Stromal cell of bone marrow (primary cell): ENCODE measurements at places on chromosomes 3 and 15.

- DNase-seq: no peak
Measured at GRCh38 chr15:70761046-70761445, 2.3 kb downstream of the UACA start.

GRCh38 chr3:119810018-119810435, 28.1 kb downstream of the NR1I2 start:
- DNase-seq: no peak

GRCh38 chr3:41346698-41347270, 147.5 kb downstream of the CTNNB1 start:
- no peak for DNase-seq

GRCh38 chr15:49079340-49080039, 33.2 kb upstream of the SECISBP2L start:
- DNase-seq: no peak

DNA sequence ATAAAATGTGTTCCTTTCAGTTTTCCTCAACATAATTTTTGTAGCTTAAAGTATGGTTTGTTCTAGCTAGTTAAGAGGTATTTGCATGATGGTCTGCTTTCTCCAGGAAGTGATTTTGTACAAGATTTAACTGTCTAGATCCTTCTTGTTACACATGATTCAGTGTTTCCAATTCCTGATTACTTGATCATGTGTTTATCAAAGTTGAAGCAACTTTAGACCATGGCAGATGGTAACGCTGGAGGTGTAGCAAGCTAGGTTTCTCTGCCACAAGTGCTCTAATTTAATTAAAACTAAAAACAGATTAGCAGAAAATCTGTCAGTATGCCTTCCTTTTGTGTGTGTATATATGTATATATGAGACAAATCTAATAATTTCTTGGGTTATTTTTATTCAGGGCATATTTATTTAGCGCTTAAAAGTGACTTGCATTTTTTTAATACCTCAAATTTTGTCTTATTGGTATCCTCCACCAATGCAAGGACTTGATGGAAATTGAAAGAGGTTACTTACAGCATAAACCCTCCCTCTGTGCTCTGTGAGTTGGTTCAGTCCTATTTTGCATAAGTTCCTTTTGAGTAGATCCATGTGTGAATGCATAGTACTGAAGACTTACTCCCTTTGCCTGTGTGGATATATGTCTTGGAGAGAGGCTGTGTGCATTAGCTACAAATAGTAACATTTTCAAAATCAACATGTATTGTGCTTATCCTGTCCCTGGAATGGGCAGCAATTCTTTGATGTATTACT, 157.3 kb upstream of the CGNL1 start:
- DNase-seq: peak; percentile 67

- no peak for DNase-seq
Measured at GRCh38 chr3:69426291-69426966, 40.5 kb upstream of the FRMD4B start.

DNA sequence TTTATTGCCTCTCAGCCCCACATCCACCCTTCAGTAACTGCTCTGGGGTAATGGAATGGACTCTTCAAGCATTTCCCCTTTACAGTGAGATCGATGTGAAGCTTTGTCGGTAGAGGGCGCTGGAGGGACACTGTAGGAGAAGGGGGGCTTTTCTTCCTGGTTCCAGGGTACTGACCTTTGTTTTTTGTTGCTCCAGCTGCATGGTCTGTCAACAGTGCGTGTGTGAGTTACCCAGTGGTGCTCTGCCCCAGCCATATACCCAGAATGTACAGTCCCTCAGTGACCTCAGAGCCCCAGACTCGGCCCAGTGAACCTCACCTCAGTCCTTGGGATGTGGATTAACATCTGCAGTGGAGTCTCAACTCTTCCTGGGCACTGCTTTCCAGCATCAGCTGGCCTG, 180.3 kb upstream of the TSC22D2 start:
- peak; percentile 44 for DNase-seq

DNA sequence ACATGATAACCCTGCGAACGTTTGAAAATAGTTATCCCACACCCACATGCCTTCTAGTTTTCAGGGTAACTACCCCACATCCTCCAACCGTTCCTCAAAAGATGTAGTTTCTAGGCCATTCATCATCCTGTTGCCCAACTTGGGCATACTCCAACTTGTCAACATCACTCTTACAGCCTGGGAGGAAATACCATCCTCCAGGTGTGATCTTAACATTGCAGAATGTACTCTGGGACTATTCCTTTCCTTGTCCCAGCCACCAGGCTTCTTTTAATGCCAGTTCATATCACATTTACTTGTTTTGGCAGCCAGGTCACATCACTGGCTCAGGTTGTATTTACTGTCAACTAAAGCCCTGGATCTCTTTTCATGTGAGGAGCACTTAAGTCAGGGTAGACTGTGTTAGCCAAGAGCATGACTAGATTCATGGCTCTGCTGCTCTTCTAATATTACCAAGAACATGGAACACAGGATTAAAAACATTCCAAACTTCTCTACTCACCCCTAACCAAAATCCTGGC, 4.0 kb upstream of the DENND6A start:
- DNase-seq: peak; percentile 64

DNA sequence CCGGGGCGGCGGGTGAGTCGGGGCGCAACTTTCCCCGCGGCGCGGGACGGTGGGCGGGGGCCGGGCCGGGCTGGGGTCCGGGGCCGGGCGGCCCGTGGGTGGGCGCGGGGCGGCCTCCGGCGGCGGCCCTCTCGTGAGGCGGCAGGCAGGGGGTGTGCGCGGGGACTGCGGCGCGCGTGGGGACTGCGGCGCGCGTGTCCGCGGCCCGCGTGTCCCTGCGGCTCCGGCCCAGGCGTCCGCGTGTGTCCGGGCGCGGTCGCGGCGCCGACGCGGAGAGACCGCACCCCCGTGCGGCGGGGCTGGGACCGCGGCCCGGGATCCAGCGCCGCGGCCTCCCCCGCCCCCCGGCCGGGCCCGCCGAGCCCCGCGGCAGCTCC, 349 bp downstream of the PLXNA1 start:
- no peak for DNase-seq

DNA sequence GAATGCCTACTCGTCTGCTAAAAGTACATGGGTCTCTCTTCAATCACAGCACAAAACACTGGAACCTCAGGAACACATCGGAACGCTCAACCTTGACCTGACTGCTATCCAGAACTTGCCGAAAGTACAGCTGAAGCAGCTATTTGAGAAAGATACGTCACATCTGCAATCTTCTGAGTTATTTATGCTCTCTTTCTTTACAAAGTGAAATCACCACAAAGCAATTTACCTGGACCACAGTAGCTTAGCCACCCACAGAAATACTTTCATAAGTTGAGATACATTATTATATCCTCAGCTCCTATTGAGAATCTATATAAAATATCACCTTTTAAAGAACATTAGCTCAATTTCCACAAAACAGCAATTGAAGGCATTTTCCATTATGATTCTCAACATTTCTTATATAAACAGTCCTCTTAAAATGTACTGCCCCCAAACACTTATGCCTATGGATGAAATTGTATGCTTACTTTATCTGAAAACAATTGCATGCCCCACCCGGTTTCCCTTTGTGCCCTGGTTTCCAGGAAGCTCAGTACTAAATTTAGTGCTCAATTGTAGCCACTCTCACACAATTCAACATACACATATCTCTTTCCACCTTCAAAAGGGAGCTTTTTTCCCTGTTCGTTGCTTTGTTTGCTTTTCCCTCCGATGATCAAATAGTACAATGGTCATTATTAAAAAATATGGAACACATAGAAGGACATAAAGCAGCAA, 31.8 kb downstream of the HEG1 start:
- DNase-seq: no peak

- DNase-seq: no peak
Measured at GRCh38 chr3:113261063-113261625, 49.8 kb downstream of the BOC start.

DNA sequence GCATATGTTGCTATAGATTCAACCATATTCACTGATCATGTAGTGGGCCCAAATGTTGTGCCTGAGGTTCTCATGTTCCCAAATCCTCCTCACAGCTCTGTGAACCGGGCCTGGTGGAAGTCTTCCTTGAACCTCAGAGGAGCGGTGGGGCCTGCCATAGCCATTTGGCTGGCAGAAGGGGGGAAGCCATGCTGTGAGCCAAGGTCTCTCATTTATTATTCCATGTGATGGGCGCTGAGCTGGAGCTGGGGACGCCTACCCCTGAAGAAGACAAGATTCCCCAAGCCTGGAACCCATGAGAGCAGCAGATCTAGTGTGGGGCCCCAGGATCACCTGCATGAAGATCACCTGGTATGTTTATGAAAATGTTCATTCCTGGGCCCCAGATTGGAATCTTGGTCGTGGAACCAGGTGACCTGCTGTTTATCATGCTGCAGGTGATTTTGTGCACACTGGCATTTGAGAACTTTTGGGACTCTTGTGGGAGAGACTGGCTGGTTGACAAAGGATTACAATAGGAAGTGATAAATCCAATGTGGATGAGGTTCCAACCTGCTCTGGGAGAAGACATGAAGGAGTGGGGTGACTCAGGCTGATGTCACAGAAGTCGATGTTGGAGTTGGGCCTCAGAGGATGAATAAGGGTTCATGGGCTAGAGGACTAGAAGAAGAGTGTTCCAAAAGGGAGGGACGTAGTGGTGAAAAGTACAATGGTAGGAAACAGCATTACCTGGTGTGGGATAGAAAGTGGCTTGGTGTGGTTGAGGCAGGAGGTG, 102.1 kb downstream of the ASB7 start:
- DNase-seq: peak; percentile 89

GRCh38 chr3:122996038-122996580, 31.5 kb downstream of the SEMA5B start:
- no peak for DNase-seq

DNA sequence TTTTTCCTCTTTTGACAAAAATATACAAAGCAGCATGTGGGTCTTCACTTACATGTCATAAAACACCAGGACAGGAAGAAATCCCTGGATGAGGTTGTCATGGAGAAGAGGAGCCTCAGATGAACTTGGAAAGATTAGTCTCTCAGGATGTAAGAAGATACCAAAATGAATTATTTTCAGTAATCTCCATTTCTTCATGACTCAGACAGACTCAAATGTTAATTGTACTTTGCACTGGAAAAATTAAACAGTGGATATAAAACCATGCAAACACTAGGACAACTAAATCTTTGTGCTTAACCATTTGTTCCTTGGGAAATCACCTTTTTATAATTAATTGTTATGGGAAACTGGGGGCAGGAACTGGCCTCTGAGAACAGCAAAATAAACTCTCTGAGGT, 237.0 kb downstream of the CD47 start:
- DNase-seq: no peak

DNA sequence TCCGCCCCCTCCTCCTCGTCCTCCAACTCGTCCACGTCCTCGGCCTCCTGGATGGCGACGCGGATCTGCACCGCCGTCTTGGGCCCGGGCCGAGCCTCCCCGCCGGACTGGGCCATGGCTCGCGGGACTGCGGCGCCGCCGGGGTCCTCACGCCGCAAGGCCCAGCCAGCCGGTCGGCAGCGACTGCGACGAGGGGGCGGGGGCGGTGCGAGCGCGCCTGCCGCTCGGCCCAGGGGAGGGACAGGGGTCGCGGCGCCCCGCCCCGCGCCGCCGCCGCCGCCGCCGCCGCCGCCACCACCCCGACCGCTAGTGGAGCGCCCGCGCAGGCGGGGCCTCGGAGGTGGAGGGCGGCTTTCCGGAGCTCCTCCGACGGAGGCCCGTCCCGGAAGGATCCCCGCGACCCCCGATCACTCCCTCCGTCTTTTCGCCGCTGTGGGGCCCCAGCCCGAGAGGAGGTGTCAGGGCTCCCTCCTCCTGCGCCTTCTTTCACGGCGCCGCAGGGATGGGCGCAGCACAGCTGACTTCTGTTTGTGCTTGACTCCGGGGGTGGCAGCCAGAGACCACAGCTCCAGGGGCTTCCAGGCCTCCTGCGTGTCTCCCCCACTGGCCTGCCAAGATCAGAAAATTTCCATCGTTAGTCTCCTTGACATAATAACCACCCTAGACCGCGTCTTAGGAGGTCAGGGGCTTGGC, at the start of gene LARP6:
Gene LARP6, minus strand, starts transcription at position 185 of the 693 bp plus-strand sequence. Its CDS starts 69 bp downstream, at position 116.
- DNase-seq: no peak

- no peak for DNase-seq
Measured at GRCh38 chr3:130705501-130705900, 41.1 kb downstream of the PIK3R4 start.

GRCh38 chr3:160141485-160142185, 83.6 kb upstream of the C3orf80 start:
- no peak for DNase-seq

DNA sequence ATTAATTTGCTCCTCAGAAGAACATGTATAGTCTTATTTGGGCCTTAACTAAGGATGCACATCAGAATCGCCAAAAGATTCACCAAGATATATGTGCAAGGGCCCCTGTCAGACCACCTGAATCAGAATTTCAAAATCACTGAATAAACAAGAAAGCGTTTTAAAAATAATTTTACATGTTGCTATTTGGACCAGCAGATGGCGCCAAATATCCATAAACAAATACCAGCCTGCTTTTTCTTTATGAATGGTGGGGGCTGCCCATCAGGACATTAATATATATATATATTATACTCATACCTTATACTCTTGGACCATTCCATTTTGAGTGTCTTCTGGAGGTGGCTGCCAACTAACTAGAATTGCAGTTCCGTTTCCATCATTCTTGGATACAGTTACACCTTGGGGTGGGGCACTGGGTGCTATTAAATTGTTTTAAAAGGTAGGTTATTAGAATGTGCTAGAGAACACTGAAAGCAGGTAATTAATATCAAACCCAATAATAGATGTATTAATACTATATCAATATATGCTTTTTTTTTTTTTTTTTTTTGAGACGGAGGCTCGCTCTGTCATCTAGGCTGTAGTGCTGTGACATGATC, 1108.3 kb downstream of the ROBO1 start:
- DNase-seq: peak; percentile 13

DNA sequence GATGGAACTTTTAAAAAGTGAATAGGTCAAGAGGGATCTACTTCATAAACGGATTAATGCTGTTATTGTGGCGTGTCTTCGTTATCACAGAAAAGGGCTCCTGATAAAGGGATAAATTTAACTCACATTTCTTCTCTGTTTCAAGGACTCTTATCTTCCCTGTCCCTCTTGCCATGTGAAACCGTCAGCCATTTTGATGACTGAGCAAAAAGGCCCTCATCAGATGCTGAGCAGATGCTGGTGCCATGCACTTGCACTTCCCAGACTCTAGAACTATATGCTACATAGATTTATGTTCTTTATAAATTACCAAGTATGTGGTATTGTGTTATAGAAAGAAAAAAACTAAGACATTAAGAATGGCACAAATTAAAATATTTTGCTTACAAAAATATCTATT, 1011.8 kb upstream of the GBE1 start:
- DNase-seq: no peak

DNA sequence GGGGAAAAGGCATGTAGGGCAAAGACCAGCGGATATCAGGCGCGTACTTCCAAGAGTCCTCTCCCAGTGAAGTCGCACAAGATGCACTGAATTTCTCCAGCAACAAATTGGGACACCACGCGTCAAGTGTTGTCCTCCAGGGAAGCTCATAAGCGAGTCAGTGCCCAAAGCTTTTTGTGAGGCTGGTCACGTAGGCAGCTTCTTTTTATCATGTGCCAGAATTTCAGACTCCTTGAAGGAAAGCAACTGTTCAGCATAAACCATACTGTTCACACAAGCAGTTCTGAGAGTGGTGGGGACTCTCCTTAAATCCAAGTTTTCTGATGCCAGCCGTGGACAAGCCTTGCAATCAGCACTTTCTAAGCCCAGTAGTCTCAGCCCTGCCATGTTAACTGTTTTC, 10.1 kb upstream of the FSTL1 start:
- no peak for DNase-seq
